CD4-positive, alpha-beta T cell treated with Interferon alpha-2 for 1 hour (primary cell): ENCODE measurements at places on chromosomes 2 and 18.

DNA sequence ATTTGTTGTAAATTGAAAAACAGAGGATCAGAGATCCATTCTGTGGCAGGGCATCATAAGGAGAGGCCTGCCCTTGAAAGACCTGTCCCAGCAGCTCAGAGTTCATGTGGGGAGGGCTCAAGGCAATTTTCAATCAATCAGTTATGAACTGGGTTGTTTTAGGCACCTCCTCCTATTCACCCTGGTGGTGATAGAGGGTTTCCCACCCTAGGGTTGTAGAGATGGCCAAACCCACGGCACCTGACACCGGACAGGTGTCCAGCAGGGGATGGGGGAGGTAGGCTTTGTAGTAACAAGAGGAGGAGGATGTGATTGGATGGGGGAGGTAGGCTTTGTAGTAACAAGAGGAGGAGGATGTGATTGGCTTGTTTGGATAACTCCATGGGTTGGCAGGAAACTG, 205.7 kb downstream of the SOCS6 start:
- DNase-seq, result no peak

GRCh38 chr2:220419647-220420046, 792.2 kb downstream of the SLC4A3 start:
- no peak for DNase-seq

- DNase-seq, result no peak
Measured at GRCh38 chr18:73913505-73913904, 234.1 kb downstream of the FBXO15 start.

DNA sequence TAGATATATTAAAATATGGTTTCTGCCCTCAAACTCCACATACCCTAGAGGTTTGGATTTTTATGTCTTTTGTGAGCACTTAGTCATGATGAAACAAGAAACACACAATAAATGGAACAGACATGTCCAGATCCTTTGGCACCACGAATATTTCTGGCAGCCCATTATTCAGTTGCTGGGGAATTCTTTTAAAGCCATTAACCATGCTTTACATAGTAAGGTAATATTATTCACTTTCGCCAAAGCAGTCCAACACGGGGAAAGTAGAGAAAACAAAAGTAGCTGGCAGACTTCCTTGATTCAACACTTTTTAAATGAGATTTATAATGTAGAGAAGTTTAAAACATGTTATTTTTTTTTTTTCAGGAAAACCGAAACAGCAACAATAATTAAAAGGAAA, 235.4 kb downstream of the PIEZO2 start:
- no peak for DNase-seq

- no peak for DNase-seq
Measured at GRCh38 chr2:96136129-96136720, 2.1 kb downstream of the ASTL start.

DNA sequence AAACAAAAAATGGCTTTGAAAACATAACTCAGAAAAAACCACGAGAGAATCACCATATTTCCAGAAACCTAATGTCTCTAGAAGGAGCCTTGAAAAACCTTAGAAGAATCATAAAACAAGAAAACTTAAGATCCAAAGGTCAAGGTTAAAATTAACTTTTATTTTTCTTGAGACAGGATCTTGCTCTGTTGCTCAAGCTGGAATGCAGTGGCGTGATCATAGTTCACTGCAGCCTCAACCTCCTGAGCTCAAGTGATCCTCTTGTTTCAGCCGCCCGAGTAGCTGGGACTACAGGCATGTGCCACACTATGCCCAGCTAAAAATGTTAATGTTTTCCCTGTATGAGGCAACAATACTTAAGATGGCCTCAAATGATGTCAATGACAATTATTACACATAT, 254.2 kb upstream of the SESTD1 start:
- no peak for DNase-seq

- DNase-seq, result no peak
Measured at GRCh38 chr2:239813261-239814115, 211.7 kb downstream of the NDUFA10 start.

GRCh38 chr18:78991446-78991845, 11.8 kb downstream of the SALL3 start:
- DNase-seq, result no peak

GRCh38 chr2:49026706-49027105, 127.6 kb downstream of the FSHR start:
- DNase-seq, result no peak

GRCh38 chr18:48545757-48546321, 7.0 kb downstream of the CTIF start:
- peak; percentile 7 for DNase-seq

GRCh38 chr2:120611016-120611415, 124.7 kb upstream of the GLI2 start:
- no peak for DNase-seq

DNA sequence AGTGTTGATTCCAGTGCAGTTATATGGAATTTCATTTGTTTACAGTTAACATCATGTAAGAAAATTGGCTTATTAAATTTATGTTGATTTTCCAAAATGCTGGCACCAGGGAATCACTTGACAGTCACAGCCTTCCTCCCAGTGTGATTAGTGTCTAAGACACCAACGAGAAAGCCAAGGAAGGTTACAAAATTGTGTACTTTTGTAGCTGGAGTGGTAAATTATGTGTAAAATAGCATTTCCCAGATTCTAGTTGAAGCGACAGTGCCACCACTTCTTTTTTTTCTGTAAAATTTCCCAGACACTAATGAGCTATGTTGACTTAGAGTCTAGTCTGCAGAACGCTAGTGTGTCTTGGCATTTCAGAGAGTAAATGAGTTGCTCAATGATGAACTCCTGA, 101.3 kb downstream of the NCK2 start:
- no peak for DNase-seq

DNA sequence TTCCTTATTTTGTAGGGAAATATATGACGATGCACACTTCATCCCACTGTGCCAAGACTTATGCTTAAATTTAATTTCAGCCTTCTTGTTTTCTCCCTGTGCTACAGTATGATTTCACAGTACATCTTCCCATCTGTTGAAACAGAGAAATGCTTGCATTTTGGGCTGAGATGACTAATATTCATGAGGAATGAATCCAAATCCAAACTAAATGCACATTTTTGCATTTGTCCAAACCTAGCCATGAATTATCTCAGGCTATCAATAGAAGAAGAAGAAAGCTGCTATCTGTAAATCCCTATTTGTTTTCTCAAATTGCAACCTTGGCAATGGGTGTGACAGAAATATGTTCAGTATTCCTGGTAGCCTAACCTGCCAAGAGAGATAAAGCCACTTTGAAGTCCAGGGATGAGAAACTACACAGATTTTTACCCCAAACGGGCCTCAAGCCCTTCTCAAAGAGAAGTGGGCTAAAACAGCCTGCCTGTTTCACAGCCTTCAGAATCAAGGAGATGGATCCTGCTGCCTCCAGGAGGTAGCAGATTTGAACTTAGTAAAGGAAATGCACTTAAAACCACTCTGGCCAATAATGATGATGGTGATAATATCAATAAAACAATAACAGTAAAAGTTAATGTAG, 306.9 kb upstream of the NT5C1B start:
- no peak for DNase-seq

DNA sequence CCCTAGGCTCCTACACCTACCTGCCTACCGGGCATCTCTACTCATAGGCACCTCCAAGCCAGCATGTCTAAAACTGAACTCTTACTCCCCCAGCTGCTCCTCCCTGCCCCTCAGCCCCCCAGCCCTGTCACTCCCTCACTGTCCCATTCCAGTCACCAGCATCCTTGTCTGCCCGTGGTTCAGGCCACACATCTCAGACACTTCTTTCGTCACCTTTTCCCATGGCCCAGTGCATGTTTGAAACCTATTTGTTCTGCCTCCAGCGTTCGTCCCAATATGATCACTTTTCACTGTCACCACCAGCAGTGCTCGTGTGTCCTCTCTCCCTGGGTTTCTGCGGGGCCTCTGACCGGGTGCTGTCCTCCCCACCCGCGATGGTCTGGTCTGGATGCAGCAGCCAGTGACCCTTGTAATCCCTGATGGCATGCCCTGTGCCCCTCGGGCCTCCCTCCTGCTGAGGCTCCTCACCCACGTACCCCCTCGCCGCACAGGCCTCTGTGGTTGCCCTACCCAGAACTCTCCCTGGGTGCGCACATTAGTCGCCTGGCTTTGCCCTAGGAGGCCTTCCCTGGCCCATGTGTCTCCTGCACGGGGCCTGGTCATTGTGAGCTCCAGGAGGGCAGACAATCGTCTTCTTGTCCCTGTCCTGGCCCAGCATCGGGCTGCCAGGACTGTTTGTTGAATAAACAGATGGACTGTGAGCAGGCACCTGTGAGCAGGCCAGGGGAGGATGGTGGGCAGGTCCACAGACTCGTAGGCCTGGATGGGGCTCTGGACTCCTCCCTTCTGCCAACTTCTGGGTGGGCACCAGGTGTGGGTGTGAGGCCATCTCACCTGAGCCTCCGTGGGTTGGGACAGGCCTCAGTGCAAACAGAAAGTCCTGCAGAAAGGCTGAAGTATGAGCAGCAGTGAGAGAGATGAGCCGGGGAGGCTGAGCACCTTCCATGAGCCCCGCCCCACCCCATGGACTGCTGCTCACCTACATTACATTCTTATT, 15.5 kb downstream of the LDLRAD4 start:
- DNase-seq, result no peak

GRCh38 chr2:157837851-157838441, 38.2 kb downstream of the ACVR1 start:
- no peak for DNase-seq

DNA sequence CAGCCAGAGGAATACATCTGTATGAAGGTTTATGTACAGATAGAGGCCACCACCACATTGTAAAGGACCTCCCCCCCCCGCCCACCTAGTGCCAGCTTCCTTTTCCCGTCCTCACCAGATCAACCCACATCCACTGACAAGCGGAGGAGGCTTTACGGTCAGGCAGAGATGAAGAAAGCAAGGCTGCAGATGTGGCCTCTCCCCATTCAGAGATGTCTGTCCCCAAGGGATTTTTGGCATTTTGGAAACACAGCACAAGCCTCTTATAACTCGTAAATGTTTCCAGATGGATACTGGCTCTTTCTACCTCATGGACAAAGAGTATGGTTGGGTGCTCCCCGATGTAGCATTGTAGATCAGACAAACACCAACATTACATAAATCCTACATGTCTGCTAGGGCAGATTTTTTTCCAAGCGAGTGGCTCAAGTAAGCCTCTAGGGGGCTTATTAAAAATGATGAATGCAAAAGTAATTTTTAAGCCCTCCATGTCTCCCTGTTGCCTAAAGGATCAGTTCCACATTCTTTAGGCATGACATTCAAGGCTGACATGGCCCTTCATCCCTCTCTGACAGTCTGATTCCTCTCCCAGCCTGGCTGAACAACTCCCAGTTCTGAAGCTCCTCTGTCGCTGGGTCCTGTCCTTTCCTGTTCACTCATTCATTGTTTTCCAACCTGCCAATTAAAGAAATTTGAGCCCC, 11.7 kb downstream of the VIT start:
- no peak for DNase-seq
